Stimulated activated naive CD4-positive, alpha-beta T cell treated with Interleukin-2 at 50 U/mL for 16 hours (primary cell): ENCODE measurements at places on chromosomes 4 and X.

DNA sequence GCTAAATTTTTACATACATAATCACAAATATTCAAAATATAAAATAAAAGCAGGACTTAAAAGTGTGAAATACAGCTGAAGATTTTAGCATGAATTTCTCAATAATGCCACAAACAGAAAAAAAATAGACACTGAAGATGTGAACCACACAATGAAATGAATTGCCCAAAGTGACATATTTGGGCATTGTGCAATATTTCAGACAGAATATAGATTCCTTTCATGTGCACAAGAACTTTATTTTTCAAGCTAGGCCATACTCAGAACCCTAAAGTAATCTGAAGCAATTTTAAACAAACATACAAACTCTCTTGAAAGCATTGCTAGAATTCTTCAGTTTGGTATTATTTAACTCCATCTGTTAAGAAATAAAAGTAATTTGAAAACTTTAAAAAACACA lies 764.1 kb downstream of the STIM2 start:
- no peak for DNase-seq

- no peak for DNase-seq
Measured at GRCh38 chrX:73068467-73069364, 10.6 kb downstream of the PABPC1L2A start.

- no peak for DNase-seq
Measured at GRCh38 chr4:40648131-40648530, 18.5 kb upstream of the RBM47 start.

DNA sequence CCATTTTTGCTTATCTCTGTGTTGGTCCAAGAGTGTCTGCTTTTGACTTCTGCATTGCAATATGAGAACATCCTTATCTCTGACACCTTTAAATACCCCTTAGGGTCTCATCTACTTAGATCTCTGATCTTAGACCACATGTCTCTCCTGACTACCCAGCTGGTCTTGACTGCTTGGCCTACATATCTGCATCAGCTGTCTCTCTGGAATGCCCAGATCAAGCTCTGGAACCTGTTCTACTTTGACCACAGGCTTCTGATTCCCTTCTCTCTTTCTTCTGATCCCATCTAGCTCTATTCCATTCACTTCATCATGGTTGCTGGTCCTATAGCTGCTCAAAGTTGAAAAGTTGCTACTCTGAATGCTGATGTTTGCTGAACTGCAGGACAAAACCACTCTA lies 301.2 kb downstream of the MAPK10 start:
- no peak for DNase-seq

DNA sequence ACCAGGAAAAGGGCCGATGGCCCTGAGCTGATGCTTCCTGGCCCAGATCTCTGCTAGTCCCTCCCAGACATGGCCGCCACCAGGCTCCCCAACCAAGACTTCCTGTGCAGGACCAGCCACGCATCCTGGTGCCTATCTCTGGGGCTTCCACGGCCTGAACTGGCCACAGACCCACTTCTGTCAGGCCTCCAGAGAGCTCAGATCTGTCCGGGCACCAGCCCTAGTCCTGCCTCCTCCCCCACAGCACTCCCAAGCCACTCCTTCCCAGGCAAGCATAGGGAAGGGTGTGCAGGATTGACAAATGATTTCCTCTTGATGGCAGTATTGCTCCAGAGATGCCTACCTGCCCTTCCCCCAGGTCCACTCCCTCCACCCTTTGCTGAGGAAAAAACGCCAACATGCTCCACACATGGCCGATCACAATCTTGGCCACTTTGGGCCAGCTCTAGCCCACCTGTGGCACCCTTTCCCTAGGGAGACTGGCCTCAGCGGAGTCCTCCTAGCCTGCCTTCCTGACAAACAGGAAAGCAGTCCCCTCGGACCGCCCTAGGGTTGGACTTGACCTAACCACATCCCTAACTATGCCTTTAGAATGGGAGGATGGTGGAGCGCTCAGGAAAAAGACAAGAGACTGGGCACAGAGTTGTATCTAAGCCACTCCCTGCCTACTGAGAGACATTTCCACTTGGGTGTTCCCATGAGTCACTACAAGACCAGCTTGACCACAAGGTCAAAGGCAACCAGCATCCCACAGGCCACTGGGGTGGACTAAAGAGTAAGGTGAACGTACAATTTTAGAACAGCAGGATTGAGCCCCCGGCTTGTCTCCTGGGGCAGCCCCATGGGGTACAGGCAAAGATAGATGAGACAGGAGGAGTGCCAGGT lies 277.5 kb upstream of the AGTR2 start:
- no peak for DNase-seq

- DNase-seq: no peak
Measured at GRCh38 chr4:15139599-15139998, 137.3 kb downstream of the CPEB2 start.

- no peak for DNase-seq
Measured at GRCh38 chrX:65866773-65867172, 173.1 kb downstream of the VSIG4 start.

DNA sequence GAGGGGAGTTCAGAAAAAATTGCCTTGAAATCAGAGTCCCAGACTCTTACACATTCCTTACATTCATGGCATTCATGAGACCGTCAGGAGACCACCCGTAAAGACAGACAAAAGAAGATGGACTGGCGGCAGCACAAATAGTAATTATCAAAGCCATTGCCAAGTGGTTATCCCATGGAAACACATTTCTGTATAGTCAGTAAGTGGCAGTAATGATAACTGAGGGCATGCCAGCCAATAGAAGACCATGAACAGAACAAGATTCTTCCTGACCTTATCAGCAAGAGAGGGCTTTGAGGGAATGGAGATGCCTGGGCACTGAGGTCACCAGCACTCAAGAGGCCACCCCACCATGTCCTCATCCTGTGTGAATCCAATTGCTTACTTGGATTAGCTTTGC lies 121.7 kb upstream of the HCCS start:
- DNase-seq: no peak

- no peak for DNase-seq
Measured at GRCh38 chrX:110081740-110082139, 78.8 kb downstream of the TMEM164 start.

GRCh38 chr4:1927675-1928074 lies 56.5 kb downstream of the NSD2 start:
- no peak for DNase-seq

DNA sequence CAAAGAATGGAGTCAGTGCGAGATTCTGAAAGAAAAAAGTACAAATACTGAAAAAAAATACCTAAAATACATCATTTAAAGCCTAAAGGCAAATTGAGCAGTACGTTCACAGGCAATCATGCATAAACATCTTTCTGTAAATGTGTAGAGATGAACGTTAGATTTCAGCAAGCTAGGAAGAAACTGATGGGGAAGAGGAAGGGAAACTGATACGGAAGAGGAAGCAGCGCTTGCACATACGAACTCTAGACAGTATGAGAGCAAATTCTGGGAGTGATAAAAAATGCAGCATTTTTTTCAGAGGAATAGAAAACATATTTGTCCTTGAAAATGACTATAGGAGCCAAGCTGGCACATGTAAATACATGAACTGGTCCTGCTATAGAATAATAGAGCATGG lies 9.4 kb downstream of the ANKRD50 start:
- no peak for DNase-seq

- DNase-seq: no peak
Measured at GRCh38 chr4:40350627-40351227, 15.6 kb downstream of the CHRNA9 start.

- no peak for DNase-seq
Measured at GRCh38 chr4:25878676-25879075, 15.9 kb upstream of the SEL1L3 start.

- DNase-seq: no peak
Measured at GRCh38 chr4:78945651-78946179, 6.5 kb upstream of the PAQR3 start.

GRCh38 chrX:30643313-30643821 lies 9.9 kb upstream of the GK start:
- DNase-seq: no peak

- no peak for DNase-seq
Measured at GRCh38 chrX:153761863-153762262, 2.2 kb upstream of the PLXNB3 start.

DNA sequence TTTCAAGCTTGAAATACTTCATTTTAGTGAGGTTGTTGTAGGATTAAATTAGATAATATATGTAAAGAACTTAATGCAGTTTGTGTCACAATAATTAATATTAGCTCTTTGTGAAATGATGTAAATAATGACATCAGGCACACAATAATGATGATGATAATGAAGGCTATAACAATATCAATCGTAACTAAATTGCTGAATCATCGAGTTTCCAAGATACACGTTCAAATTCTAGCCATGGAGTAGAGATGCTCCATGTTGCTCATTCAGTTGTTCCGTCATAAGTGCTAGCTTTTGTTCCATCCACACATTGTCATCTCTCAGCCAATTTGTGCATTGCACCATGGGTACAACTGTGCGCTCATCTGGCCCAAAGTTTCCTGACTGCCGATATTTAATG lies 83.1 kb downstream of the CPXCR1 start:
- no peak for DNase-seq

- DNase-seq: no peak
Measured at GRCh38 chr4:877502-877901, 51.6 kb upstream of the CPLX1 start.

DNA sequence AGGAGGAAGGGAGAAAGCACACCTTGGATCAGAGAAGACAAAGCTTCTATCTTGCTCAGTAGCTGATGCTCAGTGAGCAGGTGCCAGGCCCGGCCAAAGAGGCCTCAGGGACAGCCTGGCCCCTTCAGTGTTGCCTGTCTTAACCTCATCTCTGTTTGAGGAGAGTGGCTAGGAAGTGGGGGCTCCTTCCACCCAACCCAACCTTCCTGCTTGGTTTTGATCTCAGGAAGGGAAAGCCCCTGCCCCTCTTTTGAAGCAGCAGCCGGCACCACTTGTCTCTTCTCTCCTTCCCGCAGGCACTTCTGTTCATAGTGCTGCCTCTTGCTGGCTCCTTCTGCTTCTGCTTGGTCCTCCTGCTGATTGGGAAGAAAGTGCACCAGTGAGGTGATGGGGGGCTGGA lies 2.4 kb upstream of the AFF2 start:
- no peak for DNase-seq
